ENCODE measurements at places on chromosomes 5 and 9.
A peak's percentile ranks its signal among the peaks of the same experiment; 100 is the strongest.

DNA sequence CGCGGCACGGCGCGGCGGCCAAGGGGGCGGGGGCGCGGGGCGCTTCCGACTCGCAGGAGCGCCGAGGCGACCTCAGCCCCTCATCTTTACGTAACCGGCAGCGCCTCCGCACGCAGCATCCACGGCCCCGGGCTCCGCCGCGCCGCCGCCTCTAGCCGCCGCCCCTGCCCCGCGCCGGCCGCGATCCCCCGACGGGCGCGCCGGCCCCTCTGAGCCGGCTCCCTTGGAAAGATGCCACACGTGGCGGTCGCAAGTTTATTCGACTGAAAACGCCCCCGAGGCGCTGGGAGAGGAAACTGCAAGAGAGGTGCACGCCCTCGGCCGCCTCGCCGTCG lies 1.0 kb downstream of the KLF9 start:
- no peaks in the 10 kb centered on the region for H3K4me1 ChIP-seq
- H3K27me3 ChIP-seq = no peaks in the 10 kb centered on the region
- DNase-seq = no peak
- H3K27ac ChIP-seq = peak overlapping the region; percentile 98

DNA sequence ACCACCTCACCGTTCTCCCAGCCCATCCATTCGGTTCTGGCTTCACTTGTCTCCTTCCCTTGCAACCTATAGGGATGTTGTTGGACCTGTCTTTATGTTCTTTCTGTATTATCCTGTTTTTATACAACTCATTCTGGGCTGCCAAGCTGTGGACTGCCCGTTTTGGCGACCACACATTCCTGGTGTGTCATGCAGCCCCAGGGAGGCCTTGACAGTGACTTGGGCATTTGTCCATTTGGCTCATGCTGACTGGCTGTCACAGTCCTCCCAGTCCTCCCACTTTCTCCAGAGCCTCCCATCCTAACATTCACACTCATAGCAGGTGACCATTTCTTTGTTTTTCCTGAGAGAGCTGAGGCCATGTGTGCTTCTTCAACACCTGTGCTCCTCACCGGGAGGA lies 136.4 kb downstream of the SLF1 start:
- no peak overlapping the region for H3K27ac ChIP-seq
- H3K36me3 ChIP-seq = no peaks in the 10 kb centered on the region
- H3K27me3 ChIP-seq = no peaks in the 10 kb centered on the region

GRCh38 chr9:35103660-35104191 lies 795 bp upstream of the STOML2 start:
- peak overlapping the region; percentile 83 for H3K4me3 ChIP-seq
- H3K4me1 ChIP-seq = peaks cover 3% of the 10 kb centered on the region
- H3K27ac ChIP-seq = peak overlapping the region; percentile 93
- H3K27me3 ChIP-seq = no peaks in the 10 kb centered on the region
- no peaks in the 10 kb centered on the region for H3K36me3 ChIP-seq

- no peaks in the 10 kb centered on the region for H3K27me3 ChIP-seq
- no peak overlapping the region for H3K4me3 ChIP-seq
- no peaks in the 10 kb centered on the region for H3K4me1 ChIP-seq
- peak overlapping the region; percentile 50 for H3K27ac ChIP-seq
- no peaks in the 10 kb centered on the region for H3K36me3 ChIP-seq
Measured at GRCh38 chr9:84146893-84147710, 166.5 kb downstream of the RMI1 start.

DNA sequence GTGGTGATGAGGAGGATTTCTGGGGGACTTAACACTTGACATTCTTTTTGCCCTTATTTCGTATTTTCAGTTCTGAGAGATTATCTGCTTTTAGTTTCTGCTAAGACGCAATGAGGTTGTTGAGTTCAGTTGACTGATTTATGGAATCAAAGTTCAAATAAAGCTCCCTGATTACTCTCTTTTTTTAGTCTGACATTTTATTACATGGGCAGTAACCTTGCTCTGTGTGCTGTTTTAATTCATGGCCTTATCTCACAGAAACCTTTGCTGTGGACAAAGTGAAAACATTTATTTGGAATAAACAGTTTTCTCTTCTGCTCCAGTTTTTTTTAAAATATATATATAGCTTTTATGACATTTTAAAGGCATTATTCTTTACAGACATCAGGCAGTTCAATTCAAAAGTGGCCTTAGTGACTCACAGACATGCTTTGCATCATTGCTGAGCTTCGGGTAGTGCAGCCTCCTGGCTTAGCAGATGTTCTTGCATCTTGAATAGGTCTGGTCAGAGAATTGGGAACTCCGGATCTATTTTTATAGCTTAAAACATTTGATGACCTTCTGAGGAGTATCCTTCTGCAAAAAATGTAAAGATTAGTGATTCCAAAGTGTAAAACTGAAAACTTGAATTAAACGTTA lies 162.9 kb downstream of the FAM170A start:
- DNase-seq = no peak
- H3K27me3 ChIP-seq = no peaks in the 10 kb centered on the region
- no peaks in the 10 kb centered on the region for H3K36me3 ChIP-seq
- no peak overlapping the region for H3K27ac ChIP-seq
- no peak overlapping the region for H3K4me3 ChIP-seq
- no peaks in the 10 kb centered on the region for H3K4me1 ChIP-seq

DNA sequence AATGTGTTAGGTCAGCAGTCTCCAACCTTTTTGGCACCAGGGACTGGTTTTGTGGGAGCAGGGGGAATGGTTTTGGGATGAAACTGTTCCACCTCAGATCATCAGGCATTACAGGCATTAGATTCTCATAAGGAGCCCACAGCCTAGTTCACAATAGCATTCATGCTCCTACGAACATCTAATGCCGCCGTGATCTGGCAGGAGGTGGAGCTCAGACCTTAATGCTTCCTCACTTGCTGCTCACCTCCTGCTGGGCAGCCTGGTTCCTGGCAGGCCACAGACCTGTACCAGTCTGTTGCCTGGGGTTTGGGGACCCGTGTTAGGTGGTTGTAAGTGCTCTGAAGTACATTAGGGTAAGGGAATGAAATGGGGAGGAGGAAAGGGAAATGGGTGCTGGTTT lies 9.7 kb upstream of the CTNNA1 start:
- DNase-seq = no peak
- H3K36me3 ChIP-seq = no peaks in the 10 kb centered on the region
- no peak overlapping the region for H3K27ac ChIP-seq
- H3K4me1 ChIP-seq = no peaks in the 10 kb centered on the region
- H3K27me3 ChIP-seq = no peaks in the 10 kb centered on the region
- no peak overlapping the region for H3K4me3 ChIP-seq

GRCh38 chr5:39650008-39650762 lies 225.4 kb upstream of the DAB2 start:
- no peaks in the 10 kb centered on the region for H3K36me3 ChIP-seq
- H3K27ac ChIP-seq = no peak overlapping the region
- no peaks in the 10 kb centered on the region for H3K4me1 ChIP-seq
- no peaks in the 10 kb centered on the region for H3K27me3 ChIP-seq

DNA sequence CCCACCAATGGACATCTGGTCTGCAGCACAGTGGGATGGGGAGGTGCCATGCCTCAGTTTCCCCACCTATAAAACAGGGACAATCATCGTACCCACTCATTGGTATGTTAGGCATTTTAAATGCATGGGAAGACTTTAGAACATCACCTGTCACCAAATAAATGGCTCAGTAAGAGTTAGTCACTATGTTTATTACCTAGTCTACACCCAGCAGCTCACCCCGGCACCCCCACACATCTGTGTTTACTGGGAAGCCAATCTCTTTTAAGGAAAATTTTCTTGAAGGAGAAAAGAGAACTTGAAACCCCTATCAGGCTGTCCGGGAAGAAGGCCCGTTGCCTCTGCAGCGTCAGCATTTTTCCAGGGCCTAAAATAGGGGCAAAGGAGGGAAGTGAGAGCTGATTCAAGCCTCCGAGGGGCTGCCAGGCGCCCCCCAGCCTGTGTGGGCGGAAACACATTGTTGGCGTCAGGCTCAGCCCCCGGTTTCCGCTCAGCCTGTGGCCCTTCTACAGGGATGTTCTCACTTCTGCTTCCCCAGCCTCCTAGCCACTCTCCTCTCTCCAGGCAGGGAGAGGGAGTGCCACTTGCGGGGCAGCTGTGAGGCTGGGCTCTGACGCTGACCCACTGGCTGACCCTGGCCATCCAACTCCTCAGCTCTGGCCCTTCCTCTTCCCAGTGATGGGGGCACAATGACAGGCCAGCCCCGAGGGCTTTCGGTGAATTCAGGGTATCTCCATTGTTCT lies 4.6 kb downstream of the CSF1R start:
- no peak overlapping the region for H3K4me3 ChIP-seq
- DNase-seq = peak; percentile 27
- H3K4me1 ChIP-seq = no peaks in the 10 kb centered on the region
- no peaks in the 10 kb centered on the region for H3K27me3 ChIP-seq
- H3K27ac ChIP-seq = no peak overlapping the region

GRCh38 chr5:125348936-125349831 lies 602.7 kb upstream of the ZNF608 start:
- H3K36me3 ChIP-seq = no peaks in the 10 kb centered on the region
- H3K4me3 ChIP-seq = no peak overlapping the region
- no peaks in the 10 kb centered on the region for H3K27me3 ChIP-seq

Measured in breast epithelium (tissue), 4 donors.